ENCODE measurements at places on chromosomes 5 and 9. TPM values are rescaled to one million over a fixed set of nuclear protein-coding genes. Genes with fewer than 3 reads are reported as not detected.
A peak's percentile ranks its signal among the peaks of the same experiment; 100 is the strongest.

GRCh38 chr5:68911840-68912690, 181.7 kb upstream of the SLC30A5 start:
- no peak for DNase-seq

Gene TAS2R1
- total RNA-seq = not detected

Gene DBH
- total RNA-seq = not detected

GRCh38 chr5:132083071-132083678, 9.6 kb downstream of the CSF2 start:
- no peak for DNase-seq

- DNase-seq = peak; percentile 58
Observed at GRCh38 chr9:133726401-133727276, 11.5 kb downstream of the SARDH start.

- DNase-seq = no peak
Observed at GRCh38 chr5:26553079-26553478, 485.3 kb downstream of the CDH9 start.

DNA sequence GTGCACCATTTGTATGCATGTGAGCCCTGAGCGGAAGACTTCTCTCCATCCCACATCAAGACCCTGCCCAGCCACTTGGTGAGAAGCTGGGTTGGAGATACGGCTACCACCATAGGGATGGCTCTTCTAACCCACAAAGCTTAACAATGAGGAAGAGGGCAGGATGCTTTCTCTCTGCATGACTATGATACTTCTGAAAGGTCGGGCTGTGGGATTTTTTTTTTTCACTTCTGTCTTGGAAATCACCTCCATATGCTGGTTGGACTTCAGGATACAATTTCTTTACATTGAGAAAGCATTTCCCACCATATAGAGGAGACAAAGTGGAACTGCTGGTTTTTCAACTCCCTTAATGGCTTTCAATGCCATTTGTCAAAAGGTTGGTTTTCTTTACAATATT, 30.5 kb downstream of the ZNF366 start:
- DNase-seq = no peak

Gene DMRT3
- total RNA-seq = not detected

DNA sequence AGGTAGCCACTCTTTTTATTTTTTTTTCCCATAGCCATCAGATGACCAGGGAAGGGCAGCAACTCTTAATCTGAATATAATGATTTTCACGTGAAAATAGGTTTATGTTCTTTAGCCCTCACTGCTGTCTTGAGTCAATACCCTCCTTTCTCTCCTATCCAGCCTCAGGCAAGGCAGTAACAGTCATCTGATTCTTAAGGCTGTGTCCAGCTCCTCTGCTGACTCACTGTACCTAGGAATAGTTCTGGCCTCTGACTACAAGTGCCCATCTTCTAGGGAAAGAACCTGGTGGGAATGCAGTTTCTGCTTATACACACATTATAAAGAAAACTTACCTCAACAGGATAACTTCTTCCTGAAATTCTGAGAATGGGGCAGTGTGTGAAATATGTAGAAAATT, 30.7 kb downstream of the DHX29 start:
- no peak for DNase-seq

Gene CCDC192
- total RNA-seq = not detected

Gene SPINK13
- not detected for total RNA-seq

DNA sequence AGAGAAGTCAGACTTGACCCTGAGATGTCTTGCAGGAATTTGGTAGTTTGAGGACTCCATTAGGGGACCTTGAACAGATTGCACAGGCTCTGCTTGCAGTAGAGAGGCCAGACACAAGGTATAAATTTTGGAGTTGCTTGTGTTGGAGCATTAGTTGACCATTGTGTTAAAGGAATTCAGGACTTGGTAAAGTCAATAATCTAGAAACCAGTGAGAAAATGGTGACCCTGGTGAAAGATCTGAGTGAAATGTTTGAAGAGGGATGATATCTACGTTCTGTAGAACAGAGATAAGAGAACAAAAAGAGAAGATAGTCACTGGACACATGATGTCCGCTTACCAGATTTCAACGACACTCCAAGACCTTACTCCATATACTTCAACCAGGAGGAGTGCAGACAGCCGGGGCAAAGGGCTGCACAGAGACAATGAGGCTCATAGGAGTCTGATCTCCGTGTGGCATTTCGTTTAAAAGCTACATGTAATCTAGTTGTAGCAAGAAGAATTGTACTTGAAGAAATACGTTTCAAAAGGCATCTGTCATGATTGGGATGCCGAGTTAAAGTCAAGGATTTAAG, 13.2 kb downstream of the DNAJC25 start:
- DNase-seq = no peak

- peak; percentile 25 for DNase-seq
Observed at GRCh38 chr5:77129391-77129990, 42.4 kb upstream of the ZBED3 start.

Gene HMCN2
- total RNA-seq = 4.6 TPM

DNA sequence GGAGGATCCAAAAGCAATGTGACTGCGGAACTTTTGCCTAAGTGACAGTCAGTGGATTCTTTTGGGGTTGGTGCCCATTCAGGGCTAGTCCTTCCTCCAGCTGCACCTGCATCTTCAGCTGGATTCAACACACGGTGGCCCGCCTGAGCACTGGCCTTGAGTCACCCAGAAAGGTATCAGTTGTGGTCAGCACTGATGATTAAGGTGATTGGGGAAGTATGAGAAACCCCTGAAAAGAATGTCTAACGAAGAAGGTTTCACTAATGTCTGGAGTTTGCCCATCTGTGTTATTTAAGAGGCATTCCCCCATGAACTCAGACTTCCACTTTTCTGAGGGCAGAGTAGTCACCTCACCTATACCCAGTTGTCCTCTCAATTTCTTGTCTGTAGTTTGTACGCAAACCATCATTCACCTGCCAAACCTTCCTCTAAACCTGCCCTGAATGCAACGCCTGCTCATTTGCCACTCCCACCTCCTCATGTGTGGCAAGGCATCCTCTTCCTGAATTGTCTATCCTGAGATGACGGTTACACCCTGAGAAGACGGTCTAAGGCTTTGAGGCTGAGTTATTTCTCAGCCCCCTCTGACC, 27.2 kb downstream of the CSF2 start:
- no peak for DNase-seq

Gene LCN10
- 9.3 TPM for total RNA-seq

DNA sequence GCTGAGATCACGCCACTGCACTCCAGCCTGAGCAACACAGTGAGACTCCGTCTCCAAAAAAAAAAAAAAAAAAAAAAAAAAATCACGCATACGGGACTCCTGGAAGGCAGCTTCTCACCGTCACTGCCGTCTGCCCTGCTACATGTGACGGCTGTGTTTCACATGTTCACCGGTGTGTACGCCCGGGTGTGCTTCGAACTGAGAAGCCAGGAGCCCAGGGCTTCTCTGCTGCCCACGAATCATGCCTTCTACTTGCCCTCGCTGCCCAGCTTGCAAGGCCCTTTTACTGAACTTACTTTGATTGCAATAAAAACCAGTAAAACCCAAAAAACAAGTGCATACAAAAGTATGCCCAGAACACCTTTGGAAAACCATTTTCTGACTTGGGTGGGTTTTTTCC, 5.8 kb upstream of the NKD2 start:
- no peak for DNase-seq

Gene ARHGEF39
- total RNA-seq = 0.84 TPM

Gene PCDHGA11
- total RNA-seq = 3.5 TPM

GRCh38 chr5:97102010-97102470, 40.4 kb downstream of the LIX1 start:
- no peak for DNase-seq

DNA sequence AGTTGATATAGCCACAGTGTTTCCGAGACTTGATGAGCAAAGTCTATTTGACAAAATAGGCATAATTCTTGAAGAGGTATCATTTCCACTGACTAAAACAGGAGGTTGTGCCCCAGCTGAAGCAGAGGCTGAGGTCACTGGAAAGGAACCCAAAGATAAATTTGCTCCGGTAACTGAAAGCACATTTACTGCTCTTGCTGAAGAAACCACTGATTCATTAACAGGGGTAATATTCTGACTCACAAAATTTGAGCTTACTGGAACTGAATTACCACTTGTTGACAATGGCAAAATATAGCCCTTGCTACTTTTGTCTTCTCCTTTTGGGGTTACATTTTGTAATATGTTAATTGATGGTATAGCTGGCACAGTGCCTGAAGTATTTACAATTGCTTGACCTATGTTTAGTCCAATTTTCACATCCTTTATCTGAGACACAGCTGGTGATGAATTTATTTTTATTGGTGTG, 30.2 kb downstream of the MLANA start:
- no peak for DNase-seq

Gene ANKRD55
- not detected for total RNA-seq

DNA sequence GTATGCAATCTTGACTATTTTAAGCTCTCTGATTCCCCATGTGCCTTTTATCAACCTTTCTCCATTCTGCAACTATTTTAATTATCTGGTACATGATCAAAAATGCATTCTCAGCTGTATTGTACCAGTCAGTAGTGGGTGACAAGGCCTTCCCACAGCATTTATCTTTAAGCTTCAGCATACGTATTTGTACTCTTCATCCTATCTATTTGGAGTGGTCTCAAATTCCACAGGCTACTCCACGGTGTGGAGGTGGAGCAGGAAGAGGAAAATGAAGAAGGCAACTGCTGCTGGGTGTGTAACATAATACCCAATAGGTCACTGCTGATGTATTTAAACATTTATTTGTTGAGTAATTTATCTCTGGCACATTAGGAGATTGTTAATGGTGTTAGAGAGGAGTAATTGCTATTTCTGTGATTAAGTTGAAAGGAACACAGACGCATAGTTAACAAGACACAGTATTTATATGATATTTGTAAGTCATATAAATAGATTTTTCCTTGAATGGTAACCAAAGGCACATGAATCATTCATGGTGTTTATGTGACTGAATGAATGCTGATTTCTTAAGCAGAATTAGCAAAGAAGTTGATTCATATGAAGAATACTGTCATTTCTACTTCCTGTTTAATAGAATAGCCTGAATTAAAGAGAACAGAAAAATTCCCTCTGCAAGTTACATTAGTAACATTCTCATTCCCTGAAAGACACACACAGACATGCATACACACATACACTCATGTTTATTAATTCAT, 153.8 kb upstream of the NR3C1 start:
- no peak for DNase-seq

GRCh38 chr5:60992871-60993270, 47.9 kb downstream of the NDUFAF2 start:
- DNase-seq = no peak

DNA sequence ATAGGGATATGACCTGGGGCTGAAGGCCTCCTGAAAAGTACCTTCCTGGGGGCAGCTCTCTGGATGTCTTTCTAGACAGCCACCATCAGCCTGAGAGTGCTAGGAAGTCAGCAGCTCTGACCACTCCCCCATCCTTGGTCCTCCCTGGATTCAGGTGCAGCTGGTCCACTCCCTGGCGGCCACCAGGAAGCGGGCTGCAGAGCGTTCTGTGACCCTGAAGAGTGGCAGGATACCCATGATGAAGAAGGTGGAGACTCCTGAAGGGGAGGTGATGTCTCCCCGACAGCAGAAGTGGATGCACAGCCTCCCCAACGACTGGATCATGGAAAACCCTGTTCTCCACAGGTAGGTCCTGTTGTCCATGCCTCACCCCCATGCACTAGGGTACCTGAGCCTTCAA, 1.8 kb downstream of the CCDC180 start:
- no peak for DNase-seq

Gene HTR4
- 8.8 TPM for total RNA-seq

DNA sequence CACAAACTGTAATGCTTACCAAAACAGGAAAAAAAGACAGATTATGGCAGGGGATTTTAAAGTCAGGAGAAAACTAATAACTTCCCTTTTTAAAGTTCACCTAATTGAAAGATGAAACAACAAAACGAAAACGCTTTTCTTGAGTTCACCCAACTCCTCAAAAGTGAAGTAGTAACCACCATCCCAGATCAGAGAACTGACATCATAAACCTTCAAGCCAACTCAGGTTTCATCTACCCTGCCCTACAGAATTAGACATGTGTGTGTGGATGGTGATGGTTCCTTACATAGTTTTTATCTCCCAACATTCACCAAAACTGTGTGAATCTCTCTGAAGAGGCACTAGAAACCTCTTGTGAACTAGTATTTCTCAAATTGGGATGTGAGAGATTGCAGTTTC, 195.2 kb upstream of the PTGER4 start:
- DNase-seq = no peak

Gene ASTN2
- total RNA-seq = 31.3 TPM

Gene NIPAL4
- total RNA-seq = 0.12 TPM

- DNase-seq = no peak
Observed at GRCh38 chr9:128193469-128194096, 2.2 kb upstream of the CIZ1 start.

- no peak for DNase-seq
Observed at GRCh38 chr9:4590430-4591122, 71.5 kb upstream of the PLPP6 start.

DNA sequence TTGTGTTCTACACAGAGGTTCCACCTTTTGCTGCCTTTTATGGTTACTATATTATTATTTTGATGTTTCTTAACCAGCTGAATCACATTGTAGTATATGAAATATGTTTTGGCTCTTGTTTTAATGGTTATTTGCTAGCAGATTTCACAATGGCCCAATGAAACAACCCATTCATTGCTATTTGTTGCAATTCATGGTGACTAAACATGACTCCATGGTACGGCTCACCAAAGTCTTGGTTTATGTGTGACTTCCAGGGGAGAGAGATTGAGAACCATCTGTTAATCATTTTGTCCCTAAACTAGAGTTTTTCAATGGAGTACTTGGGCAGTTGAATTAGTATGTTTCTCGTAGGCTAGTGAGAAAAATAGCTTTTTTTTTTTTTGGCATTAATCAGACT, 108.4 kb downstream of the GHR start:
- no peak for DNase-seq

GRCh38 chr9:94713436-94714215, 12.9 kb upstream of the AOPEP start:
- no peak for DNase-seq

Gene NAIF1
- 5.8 TPM for total RNA-seq

DNA sequence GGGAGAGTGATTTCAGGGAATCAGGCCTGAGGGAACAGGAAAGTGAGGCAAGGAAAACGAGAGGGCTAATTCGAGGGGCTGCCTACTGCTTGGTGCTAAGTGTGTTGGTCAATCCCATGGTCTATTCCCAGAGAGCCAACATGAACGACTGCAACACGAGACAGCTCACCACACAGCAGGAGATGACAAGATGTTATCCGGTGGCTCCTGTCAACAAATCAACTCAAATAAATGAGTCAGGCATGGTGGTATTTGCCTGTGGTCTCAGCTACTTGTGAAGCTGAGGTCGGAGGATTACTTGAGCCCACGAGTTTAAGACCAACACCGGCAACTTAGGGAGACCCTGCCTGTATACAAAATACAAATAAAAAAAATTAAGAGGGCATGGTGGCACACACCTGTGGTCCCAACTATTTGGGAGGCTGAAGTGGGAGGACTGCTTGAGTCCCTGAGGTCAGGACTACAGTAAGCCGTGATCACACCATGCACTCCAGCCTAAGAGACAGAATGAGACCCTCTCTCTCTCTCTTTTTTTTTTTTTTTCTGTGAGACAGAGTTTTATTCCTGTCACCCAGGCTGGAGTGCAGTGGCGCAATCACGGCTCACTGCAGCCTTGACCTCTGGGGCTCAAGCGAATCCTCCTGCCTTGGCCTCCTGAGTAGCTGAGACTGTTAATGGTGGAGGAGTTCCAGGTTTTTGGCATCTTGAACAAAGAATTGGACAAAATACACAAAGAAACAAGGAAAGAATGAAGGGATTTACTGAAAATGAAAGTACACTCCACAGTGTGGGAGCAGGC, 9.0 kb upstream of the FAF2 start:
- DNase-seq = no peak

Gene HSD17B4
- total RNA-seq = 213 TPM

Gene OR1J2
- total RNA-seq = not detected

GRCh38 chr9:5670079-5670478, 41.2 kb downstream of the RIC1 start:
- DNase-seq = no peak
